ENCODE measurements at places on chromosomes 16 and 17.

DNA sequence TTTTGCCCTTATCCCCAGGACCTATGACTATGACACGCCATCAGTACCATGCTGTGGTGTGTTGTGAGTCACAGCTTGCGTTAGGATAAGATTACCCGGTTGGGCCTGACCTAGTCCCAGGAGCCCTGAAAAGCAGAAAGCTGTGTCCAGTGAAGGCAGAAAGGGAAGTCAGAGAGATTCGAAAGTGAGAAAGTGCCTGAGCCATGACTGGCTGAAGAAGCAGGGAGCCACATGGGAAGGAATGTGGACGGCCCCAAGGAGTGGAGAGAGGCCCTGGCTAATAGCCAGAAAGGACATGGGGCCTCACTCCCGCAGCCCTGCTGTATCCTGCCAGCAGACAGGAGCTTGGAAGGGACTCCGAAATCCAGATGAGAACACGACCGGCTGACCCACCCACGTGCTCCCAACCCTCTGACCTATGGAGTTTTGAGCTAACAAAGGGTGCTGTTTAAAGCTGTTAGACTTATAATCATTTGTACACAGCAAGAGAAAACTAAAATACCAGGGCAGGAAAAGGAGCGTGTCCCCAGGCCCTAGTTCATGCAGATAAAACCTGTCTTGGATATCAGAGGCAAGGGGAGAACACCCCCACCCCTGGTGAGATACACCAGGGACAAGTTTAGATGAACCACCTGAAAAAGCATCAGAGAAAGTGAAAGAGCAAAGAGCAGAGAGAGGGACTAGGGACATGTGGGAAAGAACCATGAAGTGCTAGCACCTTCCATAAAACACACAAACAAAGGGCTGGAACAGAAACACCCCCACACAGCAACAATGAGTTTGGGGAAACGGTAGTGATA, 115.3 kb downstream of the SLC39A11 start:
- DNase-seq = peak; percentile 68

DNA sequence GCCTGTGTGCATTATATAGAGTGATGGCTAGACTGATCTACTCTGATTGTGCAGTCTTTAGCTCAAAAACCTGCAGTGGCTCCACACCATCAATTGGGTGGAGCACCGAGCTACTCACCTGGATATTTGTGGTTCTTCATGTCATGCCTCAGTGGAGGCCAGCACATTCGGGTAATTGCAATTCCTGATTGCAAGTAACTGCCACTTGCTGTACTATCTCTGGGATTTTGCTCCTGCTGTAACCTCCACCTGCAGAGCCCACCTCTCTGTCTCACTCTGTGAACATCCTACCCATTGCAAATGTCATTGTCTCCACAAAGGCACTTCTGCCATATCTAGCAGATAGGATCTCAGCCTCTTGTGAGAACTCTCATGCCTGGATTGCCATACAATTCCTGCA, 1.7 kb upstream of the CCL1 start:
- DNase-seq = no peak

GRCh38 chr17:76530811-76531485, 6.6 kb downstream of the CYGB start:
- DNase-seq = no peak

- DNase-seq = no peak
Observed at GRCh38 chr17:39683295-39683939, 4.4 kb downstream of the PGAP3 start.

- DNase-seq = no peak
Observed at GRCh38 chr16:75326333-75326732, 74.9 kb upstream of the BCAR1 start.

DNA sequence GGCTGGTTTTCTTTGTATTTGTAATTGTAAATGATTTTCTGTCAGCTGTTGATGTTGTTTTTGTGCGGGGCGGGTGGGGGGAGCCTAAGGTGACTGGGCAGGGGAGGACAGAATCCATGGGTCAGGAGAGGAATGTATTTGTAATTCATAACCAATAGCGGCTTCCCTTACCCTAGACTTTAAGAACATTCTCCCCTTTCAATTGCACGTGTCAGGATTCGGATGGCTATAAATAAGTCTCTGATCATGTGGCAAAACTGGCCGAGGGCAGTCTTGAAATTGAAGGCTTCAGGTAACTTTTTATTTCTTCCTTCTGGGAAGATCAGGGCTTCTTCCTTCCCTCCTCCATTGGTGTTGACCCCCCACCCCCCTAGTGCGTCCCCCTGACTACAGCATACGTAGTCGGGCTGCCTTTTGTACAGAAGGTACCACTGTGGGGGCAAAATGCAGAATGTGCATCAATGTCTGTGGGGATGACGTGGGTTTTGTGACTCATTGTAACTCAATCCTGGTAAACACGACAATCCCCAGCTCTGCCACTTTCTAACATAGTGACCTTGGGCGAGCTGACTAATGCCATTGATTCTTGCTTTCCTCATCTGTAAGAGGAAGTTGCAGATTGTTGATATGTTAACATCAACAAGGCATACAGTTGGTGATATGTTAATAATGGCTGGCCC, 16.2 kb downstream of the MARCHF10 start:
- DNase-seq = peak; percentile 91

DNA sequence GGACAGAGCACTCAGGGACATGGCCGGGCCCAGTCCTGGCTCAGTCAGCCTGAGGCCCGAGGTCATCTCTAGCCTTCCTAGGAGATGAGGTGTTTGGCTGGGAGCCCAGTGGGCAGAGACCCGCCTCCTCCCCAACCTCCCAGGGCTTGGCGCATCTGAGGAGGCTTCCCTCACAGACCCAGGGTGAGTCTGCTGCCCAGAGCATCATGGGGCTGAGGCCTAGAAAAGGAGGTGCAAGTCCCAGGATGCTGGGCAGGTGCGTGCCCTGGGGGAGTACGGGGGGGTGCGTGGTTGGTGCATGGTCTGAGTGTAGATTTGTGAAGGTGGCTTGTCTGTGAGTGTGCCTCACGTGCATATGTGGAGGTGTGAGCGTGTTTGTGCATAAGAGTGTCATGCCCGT, 4.7 kb downstream of the PDE6G start:
- DNase-seq = peak; percentile 68

DNA sequence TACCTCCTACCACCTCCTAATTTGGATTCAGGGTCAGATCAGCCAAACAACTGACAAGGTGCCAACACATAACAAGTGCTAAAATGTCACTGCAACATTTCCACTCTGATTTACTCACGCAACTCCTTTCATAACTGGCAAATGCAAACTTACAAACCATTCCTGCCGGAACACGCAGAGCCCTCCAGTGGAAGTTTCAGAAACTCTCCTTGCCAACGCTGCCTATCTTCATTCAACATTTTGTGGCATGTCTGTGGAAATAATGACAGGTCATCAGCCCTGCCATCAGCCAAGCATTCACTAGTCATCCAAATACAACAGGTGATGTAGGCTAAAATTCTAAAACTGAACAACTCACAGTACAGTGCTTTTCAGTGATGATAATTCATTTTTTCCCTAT, 37.7 kb upstream of the OR3A1 start:
- DNase-seq = no peak
